Eye (tissue), 1 donor: ENCODE measurements at places on chromosomes 2 and 18.
A peak's percentile ranks its signal among the peaks of the same experiment; 100 is the strongest.

- peak; percentile 54 for DNase-seq
Measured at GRCh38 chr2:240640939-240641338, 15.7 kb downstream of the GPR35 start.

DNA sequence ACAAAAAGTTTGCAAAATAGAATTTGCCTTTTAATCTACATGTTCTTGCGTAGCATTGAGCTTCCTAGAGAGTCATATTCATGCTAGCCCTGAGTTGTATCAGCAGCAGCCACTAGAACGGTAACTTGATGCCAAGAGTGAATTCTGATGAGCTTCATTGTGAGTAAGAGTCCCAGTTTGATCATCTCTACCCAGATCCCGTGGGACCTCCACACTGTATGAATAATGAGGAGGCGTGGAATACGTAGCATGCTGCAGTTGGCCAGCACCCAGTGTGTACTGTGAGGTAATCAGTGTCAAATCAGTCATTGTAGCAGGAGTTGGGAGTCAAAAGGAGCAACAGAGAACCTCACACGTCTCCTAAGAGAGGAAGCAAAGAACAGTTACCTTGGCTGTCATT lies 197.9 kb downstream of the NEDD4L start:
- DNase-seq: peak; percentile 42

DNA sequence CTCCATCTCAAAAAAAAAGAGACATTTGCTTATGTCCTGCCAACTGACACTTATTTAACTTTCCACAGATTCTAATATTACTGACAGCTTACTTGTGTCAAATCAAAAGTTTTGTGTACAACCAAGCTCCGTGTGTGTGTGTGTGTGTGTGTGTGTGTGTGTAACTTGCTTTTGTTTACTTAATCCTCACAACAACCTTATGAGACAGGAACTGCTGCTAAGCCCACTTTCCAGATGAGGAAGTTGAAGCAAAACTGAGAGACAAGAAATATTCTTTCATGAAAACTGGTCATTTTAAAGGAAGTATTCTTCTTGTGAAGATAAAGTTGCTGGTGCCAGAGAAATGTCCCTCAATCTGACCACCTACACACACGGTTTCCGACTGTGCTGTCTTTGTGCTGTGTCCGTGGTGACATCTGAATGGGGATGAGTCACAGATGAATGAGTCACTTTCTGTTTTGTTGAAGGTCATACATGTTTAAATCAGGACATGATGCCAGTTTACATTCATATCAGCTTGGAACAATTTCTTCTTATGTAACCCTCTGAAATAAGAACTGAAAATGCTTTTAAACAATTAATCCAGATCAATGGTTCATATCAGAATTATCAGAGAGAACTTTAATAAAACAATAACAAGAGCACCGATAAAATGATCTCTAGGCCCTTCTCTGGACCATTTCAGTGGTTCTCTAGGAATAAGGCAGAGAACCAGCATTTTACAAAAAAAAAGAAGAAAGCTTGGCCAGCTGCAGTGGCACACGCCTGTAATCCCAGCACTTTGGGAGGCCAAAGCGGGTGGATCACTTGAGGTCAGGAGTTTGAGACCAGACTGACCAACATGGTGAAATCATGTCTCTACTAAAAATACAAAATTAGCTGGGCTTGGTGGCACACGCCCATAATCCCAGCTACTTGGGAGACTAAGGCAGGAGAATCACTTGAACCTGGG lies 95.5 kb downstream of the THNSL2 start:
- no peak for DNase-seq

- peak; percentile 26 for DNase-seq
Measured at GRCh38 chr2:178484245-178485041, 4.2 kb downstream of the PLEKHA3 start.

- DNase-seq: no peak
Measured at GRCh38 chr2:48346124-48346536, 183.8 kb upstream of the STON1 start.

DNA sequence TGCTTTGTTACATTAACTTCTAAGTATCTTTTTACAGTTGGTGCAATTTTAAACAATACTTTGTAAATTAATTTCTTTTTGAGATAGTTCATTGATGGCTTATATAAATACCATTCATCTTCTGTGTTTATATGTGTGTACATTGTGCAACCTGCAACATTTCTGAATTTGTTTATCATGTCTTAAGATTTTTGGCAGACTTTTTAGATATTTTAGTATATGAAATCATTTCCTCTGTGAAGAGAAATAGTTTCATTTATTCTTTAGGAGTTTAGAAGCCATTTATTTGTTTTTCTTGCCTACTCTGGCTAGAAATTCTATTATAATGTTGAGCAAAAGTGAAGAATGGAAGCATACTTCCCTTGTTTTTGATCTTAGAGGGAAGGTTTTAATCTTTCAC lies 337.8 kb upstream of the DSEL start:
- no peak for DNase-seq

- DNase-seq: no peak
Measured at GRCh38 chr18:55403421-55403949, 184.5 kb downstream of the TCF4 start.

DNA sequence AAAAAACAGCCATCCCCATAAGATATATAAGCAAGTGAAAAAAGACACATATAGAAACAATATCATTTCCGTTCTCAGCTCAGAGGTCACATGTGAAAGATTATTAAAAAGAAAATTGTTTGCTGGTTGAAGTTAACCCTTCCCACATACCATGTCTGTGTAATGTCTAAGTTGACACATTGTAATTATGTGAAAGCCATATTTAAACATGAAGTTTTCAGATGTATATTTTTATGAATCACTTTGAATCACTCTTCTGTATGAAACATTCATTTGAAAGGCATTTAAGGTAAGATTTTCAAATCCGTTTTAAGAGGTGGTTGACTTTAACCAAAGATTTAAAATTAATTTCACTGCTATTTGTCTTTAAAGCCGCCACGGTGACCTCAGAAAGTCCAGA lies 441.9 kb downstream of the RND3 start:
- DNase-seq: no peak

DNA sequence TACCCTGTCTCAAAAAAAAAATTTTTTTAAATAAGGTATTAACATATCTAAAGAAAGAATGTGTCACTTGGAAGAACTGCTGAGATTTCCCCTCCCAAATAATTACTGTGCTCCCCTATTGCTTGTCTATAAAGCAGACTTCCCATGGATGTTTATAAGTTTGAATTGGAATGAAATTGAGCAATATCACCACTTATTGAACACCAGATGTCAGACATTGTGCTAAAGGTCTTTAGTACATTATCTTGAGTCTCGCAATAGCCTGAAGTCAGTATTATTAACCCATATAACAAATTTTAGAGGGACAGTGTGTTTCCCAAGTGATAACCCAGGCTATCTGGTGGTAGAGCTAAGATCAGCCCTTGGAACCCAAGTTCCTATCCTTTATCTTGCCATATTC lies 102.9 kb upstream of the MSH2 start:
- no peak for DNase-seq

GRCh38 chr2:27303093-27304025 lies 4.9 kb downstream of the UCN start:
- peak; percentile 72 for DNase-seq

DNA sequence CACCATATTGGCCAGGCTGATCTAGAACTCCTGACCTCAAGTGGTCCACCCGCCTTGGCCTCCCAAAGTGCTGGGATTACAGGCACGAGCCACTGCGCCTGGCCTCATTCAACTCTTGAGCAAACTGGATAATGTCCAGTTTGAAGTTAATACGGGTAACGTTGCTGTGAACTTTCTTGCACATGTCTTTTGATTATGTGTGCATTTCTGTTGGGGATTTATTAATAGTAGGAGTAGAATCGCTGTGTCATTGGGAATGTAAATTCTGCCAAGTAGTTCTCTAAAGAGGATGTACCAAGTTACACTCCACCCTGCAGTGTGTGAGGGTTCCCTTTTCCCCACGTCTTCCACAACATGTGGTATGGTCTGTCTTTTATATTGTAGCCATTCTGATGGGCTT lies 6.2 kb downstream of the IMPA2 start:
- no peak for DNase-seq
